Activated CD8-positive, alpha-beta memory T cell treated with anti-CD3 and anti-CD28 coated beads for 1 hour (primary cell): ENCODE measurements at places on chromosomes 12 and 14.

GRCh38 chr14:59699442-59699841 lies 122.8 kb upstream of the CCDC175 start:
- DNase-seq, result no peak

GRCh38 chr12:103334466-103334865 lies 161.3 kb downstream of the C12orf42 start:
- DNase-seq, result no peak

GRCh38 chr12:60148831-60149230 lies 553.0 kb downstream of the SLC16A7 start:
- DNase-seq, result no peak

DNA sequence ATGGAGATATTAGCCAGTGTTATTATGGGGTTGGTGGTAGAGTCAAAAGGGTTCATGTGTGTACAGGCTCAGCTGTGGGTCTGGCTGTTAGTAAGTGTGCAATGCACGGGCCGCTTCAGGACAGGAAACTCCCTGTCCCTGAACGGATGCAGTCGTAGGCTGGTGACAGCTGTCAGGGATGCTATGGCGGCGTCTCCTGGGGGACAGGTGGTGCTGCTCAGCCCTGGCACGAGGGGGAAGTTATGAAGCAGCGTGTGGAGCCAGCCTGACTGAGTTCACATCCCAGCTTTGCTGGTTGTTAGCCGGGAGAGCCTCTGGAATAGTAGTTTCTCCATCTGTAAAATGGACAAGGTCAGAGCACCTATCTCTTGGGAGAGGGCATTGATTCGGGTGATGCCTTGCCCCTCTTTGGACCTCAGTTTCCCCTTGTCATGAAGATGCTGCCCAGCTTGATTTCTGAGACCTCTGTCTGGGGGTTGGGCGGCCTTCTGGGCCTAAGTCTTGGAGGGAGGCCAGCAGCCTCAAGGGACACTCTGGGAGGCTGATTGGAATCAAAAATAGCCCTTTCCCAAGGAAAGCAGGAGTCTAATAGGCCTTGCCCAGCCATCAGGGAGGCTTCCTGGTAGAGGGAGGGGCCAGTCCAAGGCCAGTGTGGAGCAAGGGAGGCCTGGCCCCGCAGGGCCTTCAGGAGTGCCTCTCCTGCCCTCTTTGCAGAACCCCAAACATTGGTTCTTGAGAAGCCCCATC lies 7.1 kb downstream of the ASB2 start:
- DNase-seq, result no peak
